ENCODE measurements at places on chromosomes 4 and X. TPM values are rescaled to one million over a fixed set of nuclear protein-coding genes. Genes with fewer than 3 reads are reported as not detected.

DNA sequence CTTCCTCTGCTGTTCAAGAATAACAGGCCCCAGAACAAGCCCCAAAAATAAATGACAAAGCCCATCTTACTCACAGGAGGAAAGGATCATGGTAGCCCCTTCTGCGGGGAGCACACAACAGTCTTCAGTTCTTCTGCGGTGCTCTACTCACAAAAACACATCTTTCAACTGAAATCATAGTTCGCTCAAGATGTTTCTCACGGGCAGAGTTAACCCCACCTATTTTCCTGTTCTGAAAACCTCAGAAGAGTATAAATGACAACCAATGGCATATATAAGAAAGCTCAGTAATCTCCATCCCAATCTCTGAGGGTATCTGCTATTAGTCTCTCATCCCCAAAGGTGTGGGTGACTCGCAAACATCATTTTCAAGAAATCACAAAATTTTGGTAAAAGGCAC lies at the start of gene TXK:
TSS of gene TXK (minus strand) at position 170 of the 400 bp plus-strand sequence. CDS start at position 90, 80 bp downstream.
- peak; percentile 72 for DNase-seq

- DNase-seq: no peak
Observed at GRCh38 chrX:112857478-112857878, 16.8 kb upstream of the AMOT start.

DNA sequence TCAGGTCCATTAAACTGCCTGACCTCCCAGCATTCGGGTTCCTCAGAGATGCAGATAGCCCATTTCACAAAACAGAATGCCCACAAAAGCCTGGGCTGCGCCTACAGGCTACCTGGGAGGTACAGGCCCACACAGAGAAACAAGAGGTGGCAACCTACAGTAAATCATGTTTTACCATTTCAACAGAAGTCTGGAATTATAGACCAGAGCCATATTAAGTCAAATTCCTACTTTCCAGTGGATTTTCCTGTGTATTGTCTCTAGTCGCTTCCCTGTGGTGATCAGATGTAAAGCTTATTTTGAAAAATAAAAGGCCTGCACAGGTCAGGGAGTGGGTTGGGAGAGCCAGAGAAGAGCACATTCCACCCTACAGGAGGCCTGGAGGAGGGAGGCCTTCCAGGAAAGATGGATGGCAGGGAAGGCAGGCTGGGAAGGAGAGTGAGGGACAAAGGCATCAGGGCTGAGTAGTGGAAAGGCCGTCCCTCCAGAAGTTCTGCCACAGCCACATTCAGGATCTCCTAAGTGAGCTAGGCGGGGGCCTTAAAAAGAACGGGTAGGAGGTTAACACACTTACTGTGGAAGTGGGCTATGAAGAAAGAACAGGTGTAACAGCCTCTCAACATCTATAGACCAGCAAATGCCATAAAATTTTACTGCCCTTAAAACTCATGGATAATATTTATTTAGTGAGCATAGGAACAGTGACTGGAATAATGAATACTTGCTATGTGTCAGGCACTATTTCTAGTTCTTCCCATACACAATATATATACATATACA lies 19.0 kb upstream of the USO1 start:
- DNase-seq: no peak

GRCh38 chrX:136759968-136760367 lies 20.8 kb downstream of the ARHGEF6 start:
- DNase-seq: no peak

GRCh38 chr4:25330905-25331808 lies 18.6 kb downstream of the ZCCHC4 start:
- no peak for DNase-seq

- no peak for DNase-seq
Observed at GRCh38 chrX:18537068-18537467, 111.7 kb downstream of the CDKL5 start.

DNA sequence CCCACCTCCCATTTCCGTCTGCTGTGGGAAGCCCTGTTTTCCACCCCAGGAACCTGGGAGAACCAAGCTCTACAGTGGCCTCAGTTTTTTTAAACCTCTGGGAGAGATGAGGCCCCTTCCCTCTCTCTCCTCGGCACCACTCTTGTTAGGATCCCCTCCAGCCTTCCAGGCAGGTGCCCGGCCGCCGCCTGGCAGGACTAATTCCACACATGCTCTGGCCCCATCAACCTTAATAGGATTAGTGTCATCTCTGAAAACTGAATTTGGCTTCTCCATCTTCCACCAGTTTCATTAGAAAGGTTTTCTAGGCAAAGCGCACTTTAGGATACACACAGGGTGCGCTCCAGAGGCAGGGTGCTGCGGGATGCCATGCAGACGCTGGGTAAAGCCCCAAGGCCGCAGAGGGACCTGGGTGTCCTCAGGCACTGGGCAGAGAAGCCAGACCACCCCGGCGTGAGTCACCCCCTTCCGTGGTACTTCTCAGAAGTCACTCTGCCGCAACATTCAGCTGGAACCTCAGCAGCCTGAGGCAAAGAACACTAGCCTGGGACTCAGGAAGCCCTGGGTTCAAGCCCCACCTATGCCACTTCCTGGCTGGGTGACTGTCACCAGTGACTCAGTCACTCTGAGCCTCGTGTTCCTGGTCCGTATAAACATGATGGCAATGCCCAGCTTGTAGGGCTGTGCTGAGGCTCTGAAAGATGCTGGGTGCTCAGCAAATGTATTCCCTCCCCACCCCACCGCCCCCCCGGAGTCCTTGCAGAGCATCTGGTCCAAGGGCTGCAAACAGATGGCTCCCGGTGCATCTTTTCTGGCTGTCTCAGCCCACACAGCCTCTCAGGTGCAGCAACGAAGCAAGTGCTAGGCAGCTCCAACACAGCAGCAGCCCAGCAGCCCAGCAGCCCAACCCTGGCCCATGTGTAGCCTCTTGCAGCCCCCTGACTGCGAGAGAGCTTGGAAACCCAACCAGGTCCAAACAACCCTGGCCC lies 29.1 kb downstream of the PPP2R2C start:
- DNase-seq: no peak

- DNase-seq: no peak
Observed at GRCh38 chrX:50430917-50431575, 39.6 kb downstream of the DGKK start.

- DNase-seq: peak; percentile 52
Observed at GRCh38 chr4:102625232-102625930, 124.2 kb downstream of the NFKB1 start.

DNA sequence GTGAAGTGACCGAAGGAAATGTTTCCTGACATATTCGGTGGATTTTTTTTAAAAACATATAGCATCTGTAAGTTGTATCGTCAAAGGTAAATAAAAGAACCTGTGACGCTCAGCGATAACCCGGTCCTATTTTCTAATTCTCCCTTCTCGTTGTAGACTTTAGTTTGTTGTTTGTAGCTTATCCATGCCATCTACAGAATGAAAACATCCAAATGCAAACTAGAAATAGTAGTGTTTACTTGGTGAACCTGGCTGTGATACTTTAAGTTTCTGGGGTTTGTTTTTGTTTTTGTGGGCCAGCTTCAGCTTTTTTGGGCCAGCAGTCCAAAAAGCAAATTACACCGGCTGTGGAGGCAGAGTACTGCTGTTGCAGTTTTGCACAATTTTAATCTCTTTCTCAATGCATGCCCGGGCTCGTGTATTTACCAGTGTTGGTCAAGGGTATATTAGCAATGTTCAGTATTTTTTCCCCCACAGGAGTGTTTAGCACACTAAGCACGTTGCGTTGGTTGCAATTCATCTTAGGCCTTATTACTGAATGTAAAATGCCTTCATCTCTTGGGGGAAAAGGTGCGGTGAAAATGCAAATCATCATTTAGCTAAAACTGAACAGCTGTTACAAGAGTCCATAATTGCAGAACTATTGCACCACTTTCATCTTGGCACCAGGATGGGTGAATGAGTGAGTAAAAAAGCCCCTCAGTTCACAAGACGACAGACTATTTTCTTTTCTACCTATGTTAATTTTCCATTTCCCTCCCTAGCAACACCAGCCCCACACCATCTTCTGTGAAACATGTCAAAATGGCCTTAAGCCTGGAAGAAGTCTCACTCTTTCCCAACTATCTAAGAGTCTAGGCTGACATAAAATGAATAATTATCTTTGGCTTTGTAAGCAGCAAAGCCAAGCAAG lies 1.7 kb upstream of the CNOT6L start:
- peak; percentile 54 for DNase-seq

GRCh38 chrX:71619193-71619592 lies 882 bp upstream of the CXCR3 start:
- no peak for DNase-seq

DNA sequence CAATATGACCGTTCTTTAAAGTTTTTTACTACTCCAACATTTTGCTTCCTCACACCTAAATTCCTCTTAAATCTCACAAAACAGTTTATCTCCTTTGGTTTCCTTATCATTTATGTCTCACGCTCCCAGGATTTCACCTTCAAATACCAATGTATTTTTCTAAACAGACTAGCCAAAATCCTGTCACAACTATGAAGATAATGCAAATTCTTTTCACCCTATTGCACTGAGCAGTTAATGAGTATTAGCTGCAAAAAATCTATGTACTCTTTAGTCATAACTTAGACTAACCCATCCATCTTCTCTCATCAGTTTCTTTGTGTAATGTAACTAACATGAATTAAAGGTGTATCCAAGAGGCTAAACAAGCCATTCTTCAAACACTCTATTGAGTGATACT lies 151.3 kb downstream of the COMMD8 start:
- DNase-seq: no peak

DNA sequence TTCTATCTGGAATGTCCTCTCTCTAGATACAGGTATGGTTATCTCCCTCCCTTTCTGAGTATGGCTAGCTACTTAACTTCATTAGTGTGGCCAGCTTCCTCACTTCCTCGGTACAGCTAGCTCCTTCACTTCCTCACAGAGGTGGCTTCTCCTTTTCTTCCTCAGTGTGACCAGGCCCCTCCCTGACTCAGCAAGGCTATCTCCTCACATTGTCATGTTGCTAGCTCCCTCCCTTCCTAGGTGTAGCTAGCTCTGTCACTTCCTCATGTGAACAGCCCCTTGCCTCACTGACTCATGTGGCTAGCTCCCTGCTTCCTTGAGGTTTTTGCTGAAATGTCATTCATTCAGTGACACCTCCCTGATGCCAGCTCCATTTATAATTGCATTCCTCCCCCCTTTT lies 67.3 kb upstream of the DDIT4L start:
- no peak for DNase-seq

DNA sequence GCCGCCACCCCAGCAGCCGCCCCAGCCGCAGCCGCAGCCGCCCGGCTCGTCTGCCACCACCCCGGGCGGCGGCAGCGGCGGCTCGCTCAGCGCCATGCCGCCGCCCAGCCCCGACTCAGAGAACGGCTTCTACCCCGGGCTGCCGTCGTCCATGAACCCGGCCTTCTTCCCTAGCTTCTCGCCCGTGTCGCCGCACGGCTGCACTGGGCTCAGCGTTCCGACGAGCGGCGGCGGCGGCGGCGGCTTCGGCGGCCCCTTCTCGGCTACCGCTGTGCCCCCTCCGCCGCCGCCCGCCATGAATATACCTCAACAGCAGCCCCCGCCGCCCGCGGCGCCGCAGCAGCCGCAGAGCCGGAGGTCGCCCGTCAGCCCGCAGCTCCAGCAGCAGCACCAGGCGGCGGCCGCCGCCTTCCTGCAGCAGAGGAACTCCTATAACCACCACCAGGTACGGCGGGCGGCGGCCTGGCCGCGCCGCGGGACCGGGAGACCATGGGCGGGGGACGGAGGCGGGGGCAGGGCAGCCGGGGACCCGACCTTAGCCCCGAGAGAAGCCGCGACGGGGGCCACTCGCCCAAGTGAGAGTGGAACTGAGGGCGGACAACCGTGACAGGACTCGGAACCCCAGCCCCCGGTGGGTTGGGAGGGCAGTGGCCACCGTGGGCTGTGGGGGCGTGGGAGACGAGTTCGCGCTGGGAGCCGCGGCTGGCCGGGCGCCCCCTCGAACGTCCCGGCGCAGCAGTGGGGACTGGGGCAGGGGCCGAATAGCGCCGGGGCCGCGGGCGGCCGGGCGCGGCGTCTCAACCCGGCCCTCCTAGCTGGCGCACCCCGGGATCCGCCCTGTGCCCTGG lies 1.8 kb downstream of the CPEB2 start:
- DNase-seq: peak; percentile 60

- DNase-seq: no peak
Observed at GRCh38 chr4:108714880-108715279, 48.0 kb downstream of the ETNPPL start.

DNA sequence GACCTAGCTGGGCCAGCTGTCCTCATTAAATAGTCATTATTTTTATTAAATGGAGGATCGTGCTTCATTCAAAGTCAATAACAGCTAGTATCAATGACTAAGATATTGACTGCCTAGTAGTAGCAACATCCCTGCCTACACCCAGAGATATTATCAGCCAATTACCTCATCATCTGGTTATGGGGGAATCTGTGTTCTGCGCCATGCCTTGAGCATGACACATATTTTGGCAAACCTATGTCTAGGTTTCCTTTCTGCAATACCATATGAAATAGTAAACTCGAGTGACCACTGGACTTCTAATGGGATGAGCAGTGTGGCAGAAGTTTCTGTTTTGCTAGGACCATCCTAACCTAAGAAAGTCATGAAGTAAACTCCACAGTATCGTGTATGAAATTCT lies 50.0 kb upstream of the AADAT start:
- DNase-seq: no peak

GRCh38 chrX:80513625-80514024 lies 93.4 kb downstream of the TENT5D start:
- DNase-seq: no peak

GRCh38 chrX:29935455-29935854 lies 279.9 kb upstream of the MAGEB2 start:
- DNase-seq: no peak

DNA sequence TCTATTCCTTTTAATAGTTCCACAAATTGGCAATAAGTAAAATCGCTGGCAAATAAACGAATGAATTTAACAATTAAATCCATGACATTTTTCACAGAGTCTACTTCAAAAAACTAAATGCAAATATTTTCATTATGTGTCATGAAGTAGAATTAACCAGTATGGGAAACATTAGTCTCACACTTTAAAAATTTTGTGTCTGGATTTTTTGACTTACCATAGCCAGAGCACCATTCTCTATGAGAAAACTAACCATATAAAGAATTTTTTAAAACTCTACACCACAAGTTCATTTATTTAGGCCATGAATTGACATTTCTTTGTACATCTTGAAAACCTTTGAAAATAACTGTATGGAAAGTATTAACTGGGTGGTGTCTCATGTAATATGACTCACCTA lies 41.2 kb downstream of the PRDM5 start:
- DNase-seq: no peak

GRCh38 chrX:115067812-115068211 lies 50.4 kb upstream of the IL13RA2 start:
- no peak for DNase-seq

GRCh38 chrX:72271091-72271788 lies 5.8 kb downstream of the RPS4X start:
- no peak for DNase-seq

SSX4 gene
- total RNA-seq: not detected

DMRTC1B gene
- 1.9 TPM for total RNA-seq

CPZ gene
- not detected for total RNA-seq

TCEAL2 gene
- 1.6 TPM for total RNA-seq

FAM9C gene
- total RNA-seq: not detected

PWWP3B gene
- not detected for total RNA-seq

HS6ST2 gene
- not detected for total RNA-seq

GAGE12H gene
- total RNA-seq: not detected

Data from naive thymus-derived CD8-positive, alpha-beta T cell (primary cell).